Activated gamma-delta T cell treated with Interleukin-2 at 50 U/mL for 16 hours (primary cell): ENCODE measurements at places on chromosomes 5 and 9.

GRCh38 chr5:6450319-6450833, 1.7 kb downstream of the UBE2QL1 start:
- no peak for DNase-seq

DNA sequence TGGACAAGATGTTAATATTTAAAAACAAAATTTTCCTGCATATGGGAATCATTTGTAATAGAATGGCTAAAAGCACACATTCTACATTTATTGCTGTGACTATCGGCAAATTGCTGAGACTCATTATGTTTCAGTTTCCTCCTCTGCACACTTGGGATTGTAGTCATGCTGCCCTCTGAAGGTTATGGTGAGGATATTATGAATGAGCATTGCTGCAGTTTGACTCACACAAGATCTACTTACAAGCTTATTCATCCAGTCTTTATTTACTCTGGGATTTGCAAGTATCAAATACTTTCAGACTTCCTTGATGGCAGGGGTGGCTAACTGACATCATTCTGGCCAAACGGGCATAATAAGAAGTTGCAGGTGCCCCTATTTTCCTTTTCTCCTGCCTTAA, 9.5 kb upstream of the NFIL3 start:
- no peak for DNase-seq

- DNase-seq: no peak
Observed at GRCh38 chr5:140795259-140795641, 598 bp downstream of the PCDHA2 start.

DNA sequence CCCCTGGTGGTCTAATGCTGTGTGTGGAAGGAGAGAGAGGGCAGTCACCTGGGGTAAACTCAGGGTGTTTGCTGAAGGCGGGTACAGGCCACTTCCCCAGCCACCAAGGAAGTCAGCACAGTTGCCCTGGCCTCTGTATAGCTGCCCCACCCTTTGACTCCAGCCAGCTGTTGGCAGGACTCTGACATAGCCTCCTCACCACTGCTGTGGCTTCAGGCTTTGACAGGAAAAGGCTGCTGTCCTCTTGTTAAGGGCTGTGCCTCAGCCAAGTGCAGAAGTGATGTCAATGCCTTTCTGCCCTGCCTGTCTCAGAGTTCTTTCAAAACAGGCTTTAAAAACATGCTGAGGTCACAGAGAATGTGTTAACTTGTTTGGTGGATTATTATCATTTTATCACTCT, 487.2 kb upstream of the KLF4 start:
- no peak for DNase-seq

- DNase-seq: peak; percentile 72
Observed at GRCh38 chr9:99057665-99058625, 47.0 kb upstream of the TGFBR1 start.

GRCh38 chr5:154444556-154445421, 1.0 kb upstream of the SAP30L start:
- DNase-seq: peak; percentile 8

- no peak for DNase-seq
Observed at GRCh38 chr5:15105799-15106393, 234.3 kb upstream of the ANKH start.

GRCh38 chr5:154620411-154620810, 134.8 kb upstream of the LARP1 start:
- no peak for DNase-seq

GRCh38 chr5:106094204-106094607, 1576.5 kb downstream of the EFNA5 start:
- DNase-seq: no peak

DNA sequence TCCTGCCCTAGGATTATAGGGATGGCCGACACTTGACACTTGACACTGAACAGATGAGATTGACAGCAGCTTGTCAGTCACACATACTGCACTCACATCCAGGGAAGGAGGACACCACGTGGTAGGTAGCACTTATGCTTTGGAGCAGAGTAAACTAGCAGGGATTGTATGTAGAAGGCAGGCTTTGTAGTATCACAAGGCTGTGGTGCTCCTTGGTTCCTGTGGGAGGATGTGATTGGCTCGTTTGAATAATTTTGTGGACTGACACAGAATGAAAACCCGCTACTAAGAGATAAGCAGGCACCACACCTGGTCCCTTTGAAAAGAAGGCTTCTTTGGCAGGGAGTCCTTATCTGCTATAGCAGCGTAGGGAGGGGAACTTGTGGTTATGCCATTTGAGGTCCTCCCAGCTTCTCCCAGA, 63.6 kb upstream of the IL12B start:
- DNase-seq: no peak

GRCh38 chr9:13292782-13293181, 13.3 kb upstream of the MPDZ start:
- no peak for DNase-seq

DNA sequence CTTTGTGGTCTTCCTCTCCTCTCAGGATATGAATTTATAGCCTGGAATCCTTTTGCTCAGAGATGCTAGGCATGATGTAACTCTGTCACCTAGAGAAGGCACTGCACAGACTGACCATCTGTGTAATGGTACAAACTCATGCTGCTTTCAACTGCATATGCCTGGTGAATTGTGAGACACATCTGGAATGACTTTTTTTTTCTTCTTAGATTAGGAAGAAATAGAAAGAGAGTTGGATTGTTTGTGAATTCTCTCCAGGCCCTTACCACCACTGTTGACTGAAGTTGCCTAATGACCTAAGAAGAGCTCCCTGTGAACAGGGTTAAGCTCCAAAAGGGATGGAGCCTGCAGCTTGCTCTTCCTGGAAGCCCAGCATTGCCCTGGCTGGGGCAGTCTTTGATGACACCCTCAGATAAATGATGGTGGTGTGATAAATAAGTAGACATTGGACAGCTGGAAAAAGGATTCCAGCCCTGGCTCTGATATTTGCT, 47.8 kb upstream of the TRIM32 start:
- no peak for DNase-seq

- no peak for DNase-seq
Observed at GRCh38 chr9:116237456-116237855, 83.9 kb downstream of the PAPPA start.

- DNase-seq: no peak
Observed at GRCh38 chr5:142053426-142054151, 40.8 kb upstream of the GNPDA1 start.

GRCh38 chr9:92988215-92988768, 41.0 kb downstream of the FGD3 start:
- no peak for DNase-seq

GRCh38 chr5:5738797-5739489, 316.5 kb downstream of the ICE1 start:
- no peak for DNase-seq

DNA sequence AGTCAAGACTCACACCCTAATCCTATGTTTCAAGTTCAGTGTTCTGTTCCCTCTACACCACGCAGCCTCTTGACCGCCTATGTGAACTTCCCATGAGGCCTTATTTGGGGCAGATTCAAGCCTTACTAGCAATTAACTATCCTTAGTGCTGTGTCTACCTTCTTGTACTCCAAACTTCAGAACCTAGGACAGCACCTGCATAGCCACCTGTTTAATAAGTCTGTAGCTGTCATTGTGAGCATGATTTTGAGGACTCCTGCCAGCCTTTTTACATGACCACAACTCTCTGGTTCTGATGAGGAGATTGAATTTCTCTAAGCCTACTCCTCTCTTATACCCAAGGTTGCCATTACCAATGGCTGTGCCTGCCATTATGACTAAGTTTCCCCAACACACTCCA, 50.8 kb upstream of the PCSK1 start:
- no peak for DNase-seq

- no peak for DNase-seq
Observed at GRCh38 chr5:124252747-124253146, 493.7 kb downstream of the ZNF608 start.

DNA sequence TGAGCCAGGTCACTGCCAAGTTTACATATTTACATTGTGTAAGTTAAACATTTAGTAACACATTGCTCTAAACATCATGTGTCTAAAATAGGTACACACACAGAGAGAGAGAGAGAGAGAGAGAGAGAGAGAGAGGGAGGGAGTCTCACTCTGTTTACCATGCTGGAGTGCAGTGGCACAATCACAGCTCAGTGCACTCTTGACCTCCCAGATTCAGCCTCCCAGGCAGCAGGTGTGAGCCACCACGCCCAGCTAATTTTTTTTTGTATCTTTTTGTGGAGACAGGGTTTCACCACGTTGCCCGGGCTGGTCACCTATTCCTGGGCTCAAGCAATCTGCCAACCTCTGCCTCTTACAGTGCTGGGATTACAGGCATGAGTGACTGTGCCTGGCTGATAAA, 1045.3 kb downstream of the TLE1 start:
- DNase-seq: no peak

DNA sequence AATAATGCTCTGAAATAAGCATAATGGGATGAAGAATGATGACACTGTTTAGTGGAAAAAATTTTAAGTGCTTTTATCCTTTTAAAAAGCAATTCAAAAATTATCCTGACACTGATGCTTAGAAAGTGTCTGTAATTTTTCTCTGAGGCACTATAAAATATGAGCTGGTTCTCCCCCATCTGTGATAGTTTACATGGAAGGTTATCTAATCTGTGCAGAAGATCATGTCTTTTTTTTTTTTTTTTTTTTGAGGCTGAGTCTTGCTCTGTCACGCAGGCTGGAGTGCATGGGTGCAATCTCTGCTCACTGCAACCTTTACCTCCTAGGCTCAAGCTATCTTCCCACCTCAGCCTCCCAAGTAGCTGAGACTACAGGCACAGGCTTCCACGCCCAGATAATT, 15.2 kb upstream of the TAF11L2 start:
- DNase-seq: no peak

GRCh38 chr9:20111173-20111843, 322.5 kb upstream of the SLC24A2 start:
- DNase-seq: no peak

- no peak for DNase-seq
Observed at GRCh38 chr5:171270136-171270535, 38.9 kb upstream of the TLX3 start.

GRCh38 chr5:170761048-170761707, 22.3 kb upstream of the GABRP start:
- no peak for DNase-seq

DNA sequence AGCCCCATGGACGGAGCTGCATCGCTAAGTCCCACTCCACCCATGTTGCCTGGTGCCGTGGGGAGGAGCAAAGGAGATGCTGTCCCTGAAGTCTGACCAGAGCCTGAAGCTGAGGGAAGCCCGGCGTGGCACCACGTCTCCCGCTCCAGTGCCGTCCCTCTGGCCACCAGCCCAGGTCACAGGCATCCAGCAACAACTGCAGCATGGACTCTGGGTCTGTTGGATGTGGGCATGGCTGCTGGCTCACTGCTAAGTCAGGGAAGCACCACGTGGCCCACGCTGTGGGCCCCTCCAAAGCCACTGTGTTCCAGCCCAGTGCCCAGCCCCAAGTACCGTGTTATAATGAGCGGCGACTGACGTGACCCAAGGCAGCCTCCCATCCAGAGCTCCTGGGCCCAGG, 112.6 kb downstream of the SYK start:
- DNase-seq: no peak

DNA sequence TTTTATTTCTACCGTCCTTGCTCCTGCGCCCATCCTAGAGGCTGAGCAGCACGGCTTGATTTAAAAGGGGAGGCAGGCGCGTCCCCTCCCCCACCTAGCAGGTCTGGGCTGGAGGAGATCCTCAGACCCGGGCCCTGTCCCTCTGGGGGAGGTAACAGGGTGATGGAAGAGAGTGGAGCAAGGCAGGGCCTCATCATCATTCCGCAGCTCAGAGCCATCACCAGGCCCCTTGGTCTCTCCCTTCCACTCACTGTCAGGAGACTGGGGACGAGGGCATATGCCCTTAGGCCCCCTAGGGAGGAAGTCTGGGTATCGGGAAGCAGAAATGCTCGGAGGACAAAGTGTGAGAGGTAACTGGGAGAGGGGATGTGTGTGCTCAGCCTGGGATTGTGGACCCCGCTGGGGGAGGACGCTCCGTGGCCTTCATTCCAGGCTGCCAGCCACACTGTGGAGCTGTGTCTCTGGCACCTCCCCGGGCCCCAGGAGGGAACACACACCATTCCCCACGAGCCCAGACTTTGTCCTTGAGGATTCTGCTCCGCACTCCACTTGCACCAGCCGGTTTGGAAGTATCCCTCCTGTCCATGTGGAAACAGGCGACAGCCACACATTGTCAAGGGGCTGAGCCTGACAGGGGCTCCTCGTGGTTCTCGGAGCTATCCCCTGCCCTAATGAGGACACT, 761 bp downstream of the REEP2 start:
- no peak for DNase-seq

DNA sequence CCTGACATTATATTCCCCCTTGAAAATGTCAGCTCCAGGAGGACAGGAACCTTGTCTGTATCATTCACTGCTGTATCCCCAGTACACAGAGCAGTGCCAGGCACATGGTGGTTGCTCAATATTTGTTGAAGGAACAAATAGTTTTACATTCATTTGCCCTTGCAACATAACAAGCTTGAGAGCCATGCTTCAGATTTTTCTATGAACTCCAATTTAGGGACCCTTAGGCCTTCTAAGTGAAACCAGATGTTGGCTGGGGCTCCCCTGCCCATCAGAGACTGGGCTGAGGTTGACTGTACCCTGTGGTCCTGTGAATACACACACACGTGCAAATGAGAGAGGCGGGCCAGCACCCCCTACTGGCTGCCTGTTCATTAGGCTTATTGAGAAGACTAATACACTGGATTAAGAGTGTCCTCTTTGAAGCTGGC, 214.9 kb upstream of the WWC1 start:
- no peak for DNase-seq

DNA sequence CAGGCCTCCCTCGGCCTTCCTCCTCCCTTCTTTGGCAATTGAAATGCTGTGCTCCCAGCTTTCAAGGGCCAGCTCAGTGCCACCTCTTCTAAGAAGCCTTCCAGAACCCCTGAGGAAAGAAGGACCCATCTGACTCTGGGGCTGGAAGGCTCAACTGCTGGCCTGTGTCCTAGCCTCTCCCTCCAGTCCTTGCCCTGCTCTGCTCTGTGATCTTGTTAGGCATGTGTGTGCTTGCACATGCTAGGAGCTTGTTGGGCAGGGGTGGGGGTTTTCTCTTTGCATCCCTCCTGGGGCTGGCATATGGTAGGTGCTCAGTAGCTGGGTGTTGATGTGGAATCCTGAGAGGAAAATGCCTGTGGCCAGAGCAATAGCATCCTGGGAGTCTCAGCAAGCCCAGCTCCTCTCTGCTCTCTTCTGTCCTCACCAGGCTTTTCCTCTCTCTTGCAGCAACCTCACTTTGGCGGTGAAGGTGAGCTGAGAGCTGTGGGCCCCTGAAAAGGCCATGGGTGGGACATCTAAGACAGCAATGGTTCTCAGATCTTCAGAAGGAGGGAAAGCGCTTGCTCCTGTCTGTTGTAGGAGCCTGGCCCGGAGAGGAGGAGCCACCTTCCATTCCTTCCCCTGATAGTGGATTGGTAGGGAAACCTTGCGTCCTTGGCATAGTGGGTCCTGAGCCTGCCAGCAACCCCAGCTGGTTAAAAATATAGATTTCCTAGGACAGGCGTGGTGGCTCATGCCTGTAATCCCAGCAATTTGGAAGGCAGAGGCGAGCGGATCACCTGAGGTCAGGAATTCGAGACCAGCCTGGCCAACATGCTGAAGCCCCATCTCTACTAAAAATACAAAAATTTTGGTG, 9.9 kb downstream of the DOLK start:
- no peak for DNase-seq
